ENCODE measurements at places on chromosomes 7 and 10.

DNA sequence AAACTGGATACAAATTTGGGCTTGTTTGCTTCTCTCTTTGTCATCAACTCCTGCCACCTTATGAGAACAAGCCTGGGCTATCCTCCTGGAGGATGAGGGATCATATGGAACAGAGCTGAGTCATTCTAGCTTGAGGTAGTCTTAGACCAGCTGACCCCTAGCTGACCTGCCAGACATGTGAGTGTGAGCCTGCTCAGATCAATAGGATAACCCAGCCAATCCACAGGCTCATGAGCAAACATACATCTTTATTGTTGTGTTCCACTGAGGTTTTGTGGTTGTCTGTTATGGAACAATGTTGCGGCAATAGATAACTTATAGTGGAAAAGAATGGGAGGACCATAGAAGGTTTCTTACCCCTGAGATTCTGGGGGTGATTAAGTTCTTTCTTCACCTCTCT lies 54.5 kb upstream of the FAM180A start:
- no peak for DNase-seq

DNA sequence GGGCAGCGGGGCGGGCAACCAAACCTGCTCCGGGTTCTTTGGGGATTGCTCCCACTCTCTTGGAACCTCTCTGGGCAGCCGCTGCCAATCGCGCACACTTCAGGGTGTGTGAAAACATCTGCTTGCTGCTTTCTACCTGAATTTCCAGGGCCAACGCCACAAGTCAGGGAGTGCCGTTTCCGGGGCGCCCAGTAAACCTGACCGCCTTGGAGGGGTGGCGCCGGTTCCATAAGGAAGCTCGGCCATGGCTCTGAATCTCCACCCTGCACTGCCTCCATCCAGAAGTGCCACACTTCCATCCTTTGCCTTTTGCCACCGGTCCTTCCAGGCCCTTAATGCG lies 679 bp upstream of the AFAP1L2 start:
- DNase-seq, result no peak

DNA sequence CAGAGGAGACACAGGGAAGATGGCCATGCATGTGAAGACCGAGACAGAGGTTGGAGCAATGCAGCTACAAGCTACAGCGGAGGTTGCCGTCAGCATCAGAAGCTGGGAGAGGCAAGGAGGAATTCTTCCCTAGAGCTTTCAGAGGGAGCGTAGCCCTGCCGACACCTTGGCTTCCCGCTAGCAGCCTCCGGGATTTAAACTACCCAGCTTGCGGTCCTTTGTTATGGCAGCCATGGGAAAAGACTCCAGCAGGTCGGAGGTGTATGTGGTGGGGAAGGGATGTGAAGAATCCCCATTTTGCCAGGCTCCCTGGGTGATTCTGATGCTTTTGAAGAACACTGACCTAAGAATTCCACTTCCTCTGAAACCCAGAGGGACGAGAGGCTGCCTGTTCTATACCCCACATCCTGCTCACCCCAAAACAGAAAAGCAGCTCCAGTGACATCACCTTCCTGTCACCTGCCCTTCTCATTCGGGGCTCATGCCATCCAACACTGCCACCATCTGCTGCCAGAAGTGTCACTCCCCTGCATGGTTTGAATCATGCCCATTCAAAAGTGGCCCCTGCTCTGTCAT lies 3.3 kb upstream of the SEPHS1 start:
- DNase-seq, result no peak

- DNase-seq, result no peak
These were observed 273.7 kb downstream of the SEMA3D start for GRCh38 chr7:84912993-84913635.

DNA sequence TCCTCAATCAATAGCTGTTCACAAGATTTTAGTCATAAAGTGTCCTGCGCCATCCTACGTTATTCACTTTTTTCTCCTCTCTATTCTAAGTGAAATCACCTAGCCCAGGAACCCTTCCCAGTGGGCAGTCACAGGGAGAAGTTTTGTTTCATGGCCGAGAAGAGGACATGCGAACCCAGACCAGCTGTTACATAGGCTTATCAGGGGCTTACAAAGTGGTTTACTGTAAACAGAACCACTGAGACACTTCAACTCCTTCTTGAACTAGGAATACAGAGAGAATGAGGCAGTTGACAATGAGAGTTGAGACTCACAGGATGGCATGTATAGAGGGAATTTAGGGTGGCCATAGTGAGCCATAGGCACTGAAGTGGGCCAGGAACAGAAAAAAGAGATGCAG lies 246.9 kb upstream of the GLI3 start:
- no peak for DNase-seq

- no peak for DNase-seq
These were observed 75.1 kb downstream of the AHCYL2 start for GRCh38 chr7:129299889-129300288.
